ENCODE measurements at places on chromosomes 3 and 15.

DNA sequence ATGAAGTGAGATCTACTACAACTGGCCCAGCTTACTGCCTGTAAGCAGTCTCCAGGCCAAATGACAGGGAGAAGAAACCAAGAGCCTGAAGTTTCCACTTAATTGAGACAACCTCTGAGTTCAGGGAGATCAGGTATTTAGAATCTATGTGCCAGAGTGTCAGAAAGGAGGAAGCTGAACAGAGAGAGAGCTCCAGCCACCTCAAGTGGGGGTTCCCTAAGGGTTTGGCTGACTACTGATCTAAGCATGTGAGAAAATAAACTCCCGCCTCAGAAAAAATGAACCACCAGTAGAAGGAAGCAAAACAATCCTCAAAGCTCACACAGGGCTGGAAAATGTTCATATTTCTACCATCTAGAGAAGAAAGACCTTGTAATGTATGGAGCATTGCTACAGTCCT is 25.0 kb downstream of the ADAM10 start:
- DNase-seq = no peak

- DNase-seq = no peak
These were observed 384.0 kb upstream of the KCNMB2 start for GRCh38 chr3:178152031-178152806.

GRCh38 chr15:77830051-77830468 is 197.3 kb upstream of the LINGO1 start:
- DNase-seq = peak; percentile 58

GRCh38 chr3:27521872-27522265 is 37.7 kb upstream of the SLC4A7 start:
- DNase-seq = no peak

GRCh38 chr3:15932348-15933300 is 134.8 kb upstream of the ANKRD28 start:
- DNase-seq = no peak

GRCh38 chr15:31590609-31591008 is 264.0 kb downstream of the KLF13 start:
- no peak for DNase-seq

- no peak for DNase-seq
These were observed 5.0 kb upstream of the AP3S2 start for GRCh38 chr15:89898614-89899294.

DNA sequence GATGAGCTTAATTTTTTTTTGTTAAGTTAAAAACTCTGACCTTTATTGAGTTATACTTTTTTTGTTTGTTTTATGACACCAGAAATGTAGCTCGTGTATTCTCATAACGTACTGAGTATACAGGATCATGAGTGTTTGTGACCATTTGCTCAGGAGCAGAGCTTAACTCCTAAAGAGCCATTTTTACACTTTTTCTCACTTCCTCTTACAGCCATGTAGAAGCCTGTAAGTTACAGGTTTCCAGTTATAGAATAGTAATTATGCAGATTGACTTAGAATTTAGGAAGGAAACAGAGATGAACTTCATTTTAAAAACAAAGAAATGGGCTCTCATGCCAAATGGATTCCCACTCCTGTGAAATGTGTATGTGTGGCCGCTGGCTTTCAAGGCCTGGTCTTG is 151.7 kb downstream of the MCTP2 start:
- no peak for DNase-seq

- no peak for DNase-seq
These were observed 11.2 kb downstream of the SEC13 start for GRCh38 chr3:10309736-10310135.

DNA sequence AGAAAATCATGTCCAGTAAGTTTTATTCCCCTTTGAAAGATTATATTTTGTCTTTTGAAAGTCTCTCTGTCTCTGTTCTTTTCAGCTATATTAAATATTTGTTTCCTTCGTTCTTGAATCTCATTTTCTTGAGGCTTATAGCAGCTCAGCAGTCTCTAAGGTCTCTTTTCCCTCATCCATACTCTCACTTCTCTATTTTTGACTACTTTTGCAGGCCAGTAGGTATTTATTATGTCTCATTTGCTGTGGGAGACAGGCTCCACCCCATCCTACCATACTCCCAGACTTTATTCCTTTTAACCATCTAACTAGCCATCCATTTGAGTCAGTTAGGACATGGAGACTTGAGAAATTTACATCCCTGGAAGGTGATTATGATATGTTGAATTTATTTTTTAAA is 71.0 kb downstream of the FILIP1L start:
- no peak for DNase-seq

GRCh38 chr15:100972975-100973350 is 53.8 kb downstream of the LRRK1 start:
- no peak for DNase-seq

DNA sequence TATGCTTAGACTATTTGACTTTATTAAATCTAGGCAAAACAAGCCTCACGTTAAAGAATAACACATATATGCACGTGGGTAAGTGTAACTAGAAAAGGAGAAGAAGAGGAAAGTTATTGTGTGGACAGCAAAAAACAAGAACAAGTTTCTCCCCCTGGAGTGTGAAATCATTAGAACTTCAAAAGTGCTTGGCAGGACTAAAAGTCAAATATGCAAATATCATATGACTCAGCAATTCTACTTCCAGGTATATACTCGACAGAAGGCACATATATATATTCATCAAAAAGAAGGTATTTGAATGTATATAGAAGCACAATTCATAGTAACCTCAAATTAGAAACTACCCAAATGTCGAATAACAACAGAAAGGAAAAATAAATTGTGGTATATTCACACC is 68.9 kb upstream of the STXBP5L start:
- no peak for DNase-seq

GRCh38 chr15:27028858-27029477 is 58.0 kb downstream of the GABRG3 start:
- no peak for DNase-seq

- DNase-seq = no peak
These were observed 477.3 kb downstream of the SHQ1 start for GRCh38 chr3:72370947-72371346.

DNA sequence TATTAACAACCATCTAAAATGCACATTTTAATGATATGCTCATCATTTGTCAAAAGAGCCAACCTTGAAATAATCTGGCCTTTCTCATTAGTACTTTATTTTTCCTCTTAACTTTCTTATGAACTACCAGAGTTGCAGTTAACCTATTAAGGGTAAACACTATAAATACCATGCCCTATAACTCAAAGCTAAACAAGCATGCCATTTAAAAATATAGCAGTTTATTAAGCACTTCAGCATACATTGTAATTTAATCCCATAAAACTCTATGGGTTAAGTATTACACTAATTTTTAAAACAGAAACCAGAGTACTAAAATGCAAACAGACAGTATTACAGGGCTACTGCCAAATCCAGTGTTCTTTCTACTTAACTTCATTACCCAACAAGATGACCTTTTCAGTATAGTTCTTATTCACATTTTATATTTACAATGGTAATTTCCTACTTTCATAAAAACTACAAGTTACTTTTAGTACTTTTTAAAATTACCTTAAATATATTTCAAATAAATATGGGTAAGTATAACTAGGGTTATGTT is 11.8 kb downstream of the NPTN start:
- no peak for DNase-seq

DNA sequence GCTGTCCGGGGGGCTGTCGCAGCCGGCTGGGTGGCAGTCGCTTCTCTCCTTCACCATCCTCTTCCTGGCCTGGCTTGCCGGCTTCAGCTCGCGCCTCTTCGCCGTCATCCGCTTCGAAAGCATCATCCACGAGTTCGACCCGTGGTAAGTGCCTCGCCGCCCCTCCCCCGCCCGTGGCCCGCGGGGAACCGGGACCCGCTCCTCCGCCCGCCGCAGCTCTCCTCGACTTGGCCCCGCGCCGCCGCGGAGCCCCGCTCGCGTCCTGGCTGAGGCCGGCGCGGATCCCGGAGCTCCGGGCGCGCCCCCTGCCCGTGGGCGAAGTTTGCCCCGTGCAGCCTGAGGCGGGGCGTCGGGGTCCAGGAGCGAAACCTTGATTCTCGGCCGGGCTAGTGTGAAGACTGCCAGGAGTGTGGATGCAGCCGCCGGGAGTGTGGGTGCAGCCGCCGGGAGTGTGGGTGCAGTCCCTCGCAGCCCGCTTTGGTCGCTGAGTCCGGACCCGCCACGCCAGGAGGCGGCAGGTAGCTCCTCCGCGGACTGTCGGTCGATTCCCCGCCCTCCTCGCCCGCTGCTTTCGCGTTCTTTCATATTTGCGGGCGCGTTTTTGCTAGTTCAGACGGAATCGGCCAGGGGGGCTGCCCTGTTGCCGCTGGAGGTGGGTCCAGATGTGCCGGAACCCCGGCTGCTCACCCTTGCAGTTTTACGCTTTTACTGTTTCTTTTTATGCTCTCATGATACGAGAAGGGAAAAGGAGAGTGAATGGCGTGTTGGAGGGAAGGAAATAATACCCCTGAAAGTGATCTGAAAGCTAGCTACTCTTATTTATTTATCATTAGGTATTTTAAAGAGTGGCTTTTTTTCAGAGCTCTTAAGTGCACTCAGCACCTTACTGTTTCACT is 692 bp downstream of the STT3B start:
- DNase-seq = peak; percentile 82

DNA sequence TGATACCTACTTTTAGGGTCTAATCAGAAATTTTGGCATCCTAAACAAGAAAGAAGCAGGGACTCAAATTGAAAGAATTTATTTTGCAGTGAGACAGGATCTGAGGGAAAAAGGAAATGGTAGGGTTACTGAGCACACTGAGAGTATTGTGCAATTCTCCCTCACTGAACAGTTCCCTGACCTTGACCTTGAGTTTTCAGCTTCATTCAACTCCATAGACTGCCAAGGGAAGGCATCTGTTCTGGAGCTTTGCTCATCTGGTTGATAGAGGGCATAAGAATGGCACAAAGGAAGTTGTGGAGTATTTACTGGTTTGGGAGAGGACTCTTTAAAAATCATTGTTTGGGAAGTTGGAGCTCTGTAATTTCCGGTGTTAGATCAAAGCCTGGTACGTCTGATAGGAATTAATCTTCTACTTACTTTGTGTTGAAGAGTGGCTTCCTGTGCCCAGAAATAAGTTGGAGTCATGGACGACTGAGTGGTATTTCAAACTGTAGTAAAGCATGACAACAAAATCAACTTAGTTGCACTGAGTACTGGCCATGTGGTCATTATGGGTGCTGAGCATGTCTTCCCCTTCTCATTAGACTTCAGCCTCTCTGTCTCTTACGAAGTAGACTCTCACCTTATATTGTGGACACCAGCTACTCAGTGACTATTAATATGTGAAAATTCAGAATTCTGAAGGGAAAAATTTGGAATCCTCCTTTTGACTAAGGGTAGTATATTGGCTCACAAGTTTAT is 40.8 kb downstream of the CLDN1 start:
- no peak for DNase-seq

GRCh38 chr15:67755264-67755663 is 70.0 kb upstream of the SKOR1 start:
- no peak for DNase-seq

GRCh38 chr3:18044971-18045880 is 302.8 kb upstream of the TBC1D5 start:
- DNase-seq = no peak

- DNase-seq = no peak
These were observed 58.6 kb downstream of the PIAS1 start for GRCh38 chr15:68112706-68113105.

GRCh38 chr3:128736601-128737000 is 10.6 kb downstream of the RAB7A start:
- DNase-seq = no peak

DNA sequence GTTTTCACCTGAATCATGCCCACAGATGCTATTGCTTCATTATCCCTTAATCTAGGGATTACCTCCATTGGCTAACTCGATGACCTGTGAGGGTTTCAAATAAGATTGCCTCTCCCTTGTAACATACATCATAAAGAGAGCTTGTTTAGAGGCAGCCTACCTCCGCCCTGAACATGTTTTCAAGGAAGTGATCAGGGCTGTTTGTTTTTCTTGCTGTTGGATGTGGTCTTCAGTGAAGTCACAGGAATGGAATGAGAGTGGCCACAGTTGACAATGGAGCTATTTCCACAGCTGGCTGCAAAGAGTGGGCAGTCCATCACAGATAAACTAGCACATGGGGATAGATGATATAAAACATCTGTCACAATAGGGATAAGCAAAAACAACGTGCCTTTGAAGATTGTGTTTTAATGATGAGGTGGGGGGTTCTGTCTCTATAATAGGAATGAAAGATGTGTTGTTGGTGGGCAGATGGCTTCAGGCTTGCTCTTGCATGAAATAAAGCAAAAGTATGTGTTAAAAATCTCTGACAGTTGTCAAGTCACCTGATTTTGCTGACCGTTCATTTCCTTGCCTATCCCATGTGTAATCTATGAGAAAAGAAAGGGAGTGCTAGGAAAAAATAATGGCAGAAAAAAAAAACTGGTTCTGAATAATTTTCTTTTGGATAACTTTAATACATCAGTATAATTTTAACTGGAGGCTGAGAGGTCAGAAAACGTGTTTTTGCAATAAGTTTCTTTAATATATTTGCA is 642.3 kb downstream of the RBMS3 start:
- no peak for DNase-seq

- no peak for DNase-seq
These were observed 34.9 kb upstream of the TIMP4 start for GRCh38 chr3:12193485-12194165.

DNA sequence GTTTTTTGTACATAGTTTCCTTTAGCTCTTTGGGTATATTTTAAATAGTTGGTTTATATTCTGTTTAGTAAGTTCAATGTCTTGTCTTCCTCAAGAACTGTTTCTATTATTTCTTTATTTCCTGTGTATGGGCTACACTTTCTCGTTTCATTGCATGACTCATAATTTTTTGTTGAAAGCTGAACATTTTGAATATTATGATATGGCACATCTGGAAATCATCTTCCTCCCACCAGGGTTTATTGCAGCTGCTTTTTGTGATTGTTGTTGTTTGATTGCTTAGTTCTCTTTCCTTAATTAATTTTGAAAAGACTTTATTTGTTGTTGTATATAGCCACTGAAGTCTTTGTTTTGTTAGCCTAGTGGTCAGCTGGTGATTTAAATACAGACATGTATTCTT is 43.8 kb downstream of the LSM3 start:
- no peak for DNase-seq

DNA sequence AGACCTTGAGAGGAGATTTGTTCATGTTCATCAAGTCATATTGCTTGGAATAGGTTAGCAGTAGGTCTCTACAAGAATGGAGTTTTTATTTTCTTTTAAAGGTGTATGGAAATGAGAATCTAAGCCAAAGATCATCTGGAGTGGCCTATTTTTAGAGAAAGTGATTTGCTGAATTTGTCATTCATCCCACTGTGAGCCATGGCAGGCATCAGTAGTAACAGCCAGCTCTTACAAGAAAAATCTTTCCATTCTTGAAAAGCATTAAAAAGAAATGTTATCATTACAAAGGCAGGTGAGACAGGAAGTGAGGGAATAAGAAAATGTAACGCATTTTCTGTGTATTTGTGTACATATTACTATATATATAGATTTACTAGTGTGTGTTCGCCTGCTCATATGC is 29.6 kb downstream of the STAC start:
- DNase-seq = no peak

GRCh38 chr15:59148153-59148833 is 43.3 kb downstream of the CCNB2 start:
- DNase-seq = no peak

DNA sequence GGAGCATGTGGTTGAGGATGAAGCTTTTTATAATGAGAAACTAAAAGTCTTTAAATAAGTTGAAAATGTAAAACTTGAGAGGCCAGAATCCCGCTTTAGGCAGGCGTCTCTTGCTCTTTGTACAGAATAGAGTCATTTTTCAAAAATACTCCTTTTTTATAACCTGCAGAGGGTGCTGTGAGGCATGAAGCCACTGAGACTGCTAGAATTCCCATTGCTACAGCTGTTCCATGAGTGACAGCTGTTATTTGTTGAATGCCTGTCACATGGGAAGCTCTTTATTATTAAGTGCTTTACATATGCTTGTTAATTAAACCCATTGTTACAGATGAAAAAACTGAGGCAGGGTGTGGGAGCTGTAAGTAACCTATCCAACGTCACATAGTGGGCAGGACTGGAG is 18.5 kb downstream of the MINAR1 start:
- no peak for DNase-seq

Data from left forelimb (tissue), 1 donor.